CD4-positive, alpha-beta T cell treated with Interleukin-17A for 1 hour (primary cell): ENCODE measurements at places on chromosomes 12 and 14.

DNA sequence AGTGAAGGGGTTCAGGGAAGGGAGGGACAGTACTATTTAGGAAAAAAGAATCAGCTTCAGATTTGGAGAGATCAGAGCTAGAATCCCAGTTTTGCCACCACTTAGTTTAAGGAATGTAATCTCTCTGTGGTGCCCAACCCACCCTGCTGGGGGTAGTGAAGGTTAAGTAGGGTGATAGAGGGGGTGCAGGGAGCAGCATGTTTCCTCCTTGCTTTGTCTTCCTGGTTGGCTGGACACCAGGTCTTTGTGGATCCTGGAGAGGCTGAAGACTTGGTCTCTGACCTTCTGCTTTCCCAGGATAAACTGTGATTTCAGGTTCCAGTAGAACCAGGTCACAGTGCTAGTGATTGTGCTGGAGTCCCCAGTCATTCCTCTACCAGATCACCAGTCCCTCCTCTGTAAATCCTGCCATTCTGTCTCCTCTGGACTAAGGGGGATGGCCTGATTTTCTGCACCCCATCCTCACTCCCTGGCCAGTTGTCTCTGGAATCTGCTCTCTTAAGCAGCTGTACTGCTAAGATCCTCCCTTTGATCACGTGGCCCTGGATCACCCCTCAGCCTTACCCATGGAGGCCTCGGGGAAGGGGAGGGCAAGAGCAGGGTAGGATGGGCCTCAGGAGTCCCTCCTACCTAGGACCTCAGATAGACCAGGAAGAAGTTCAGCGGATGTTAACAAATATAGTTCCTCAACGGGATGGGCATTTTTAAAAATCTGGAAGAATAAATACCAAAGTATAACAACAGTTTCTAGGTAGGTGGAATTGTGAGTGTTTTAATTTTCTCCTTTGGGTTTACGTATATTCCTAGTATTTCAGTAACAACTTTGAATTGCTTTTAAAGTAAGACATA, 3.1 kb downstream of the MAP3K12 start:
- no peak for DNase-seq

GRCh38 chr14:93956514-93957332, 19.6 kb downstream of the ASB2 start:
- peak; percentile 30 for DNase-seq

GRCh38 chr14:101417434-101417833, 143.9 kb upstream of the DIO3 start:
- DNase-seq, result no peak

- DNase-seq, result no peak
Observed at GRCh38 chr12:109116611-109116949, 193 bp downstream of the ACACB start.

DNA sequence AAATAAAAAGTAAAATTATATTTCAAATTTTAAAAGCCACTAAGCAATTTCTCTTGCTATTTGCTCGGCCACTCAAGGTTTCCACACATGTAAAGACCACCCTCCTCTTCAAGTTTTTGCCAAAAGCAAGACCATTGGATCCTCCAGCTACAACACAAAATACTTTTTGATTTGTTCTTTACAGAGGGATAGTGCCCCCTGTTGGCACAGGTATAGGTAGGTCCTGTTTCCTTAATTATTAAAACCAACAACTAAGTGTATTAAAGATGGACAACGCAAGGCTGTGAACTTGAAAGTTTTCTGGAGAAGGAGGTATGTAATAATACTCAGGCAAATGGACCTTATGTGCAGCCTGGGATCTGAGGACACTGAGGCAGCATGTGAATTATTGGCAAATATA, 23.8 kb downstream of the ATP6V1D start:
- peak; percentile 24 for DNase-seq

DNA sequence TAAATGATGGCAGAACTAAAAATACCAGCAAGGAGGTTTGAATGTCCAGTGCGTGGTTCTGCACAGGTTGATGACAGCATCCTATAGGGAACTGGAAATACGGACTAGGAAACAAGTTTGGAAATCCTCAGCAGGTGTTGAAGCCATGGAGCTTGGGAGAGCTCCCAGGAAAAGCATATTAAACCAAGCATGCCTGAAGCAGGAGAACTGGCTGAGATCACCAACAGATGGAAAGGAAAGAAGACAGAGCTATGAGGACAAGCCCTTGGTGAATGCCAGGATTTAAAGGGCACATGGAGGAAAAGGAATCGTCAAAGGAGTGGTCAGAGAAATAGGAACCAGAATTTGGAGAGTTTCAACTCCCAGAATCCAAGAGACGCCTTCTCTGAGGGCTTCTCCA, 21.2 kb upstream of the ELK3 start:
- no peak for DNase-seq

DNA sequence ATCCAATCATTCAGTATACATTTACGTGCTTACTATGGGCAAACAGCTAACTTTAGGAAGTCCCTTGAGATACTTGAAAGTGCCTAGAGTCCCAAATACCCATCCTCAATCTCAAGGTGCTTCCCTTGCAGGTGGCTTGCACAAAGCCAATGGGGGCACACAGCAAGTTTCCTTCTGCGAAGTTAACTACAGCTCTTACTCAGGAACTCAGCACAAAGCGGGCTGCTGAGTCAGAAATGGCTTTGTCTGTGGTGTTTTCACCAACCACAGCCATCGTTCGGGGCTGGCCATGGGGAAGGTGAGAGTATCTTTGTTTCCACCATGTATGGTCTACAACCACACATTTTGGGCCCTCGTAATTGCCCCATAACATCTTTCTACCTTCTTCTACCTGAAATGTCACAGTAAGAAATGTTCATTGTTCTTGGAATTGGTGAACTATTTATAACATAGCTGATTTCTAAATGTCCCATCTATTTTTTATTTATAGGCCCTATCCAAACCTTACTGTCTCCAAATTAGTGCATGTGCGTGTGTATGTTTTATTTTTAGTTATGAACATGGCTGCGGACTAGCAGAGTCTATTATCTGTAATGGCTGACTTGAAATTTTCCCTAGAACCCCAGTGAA, 13.9 kb downstream of the MFAP5 start:
- DNase-seq, result peak; percentile 18

DNA sequence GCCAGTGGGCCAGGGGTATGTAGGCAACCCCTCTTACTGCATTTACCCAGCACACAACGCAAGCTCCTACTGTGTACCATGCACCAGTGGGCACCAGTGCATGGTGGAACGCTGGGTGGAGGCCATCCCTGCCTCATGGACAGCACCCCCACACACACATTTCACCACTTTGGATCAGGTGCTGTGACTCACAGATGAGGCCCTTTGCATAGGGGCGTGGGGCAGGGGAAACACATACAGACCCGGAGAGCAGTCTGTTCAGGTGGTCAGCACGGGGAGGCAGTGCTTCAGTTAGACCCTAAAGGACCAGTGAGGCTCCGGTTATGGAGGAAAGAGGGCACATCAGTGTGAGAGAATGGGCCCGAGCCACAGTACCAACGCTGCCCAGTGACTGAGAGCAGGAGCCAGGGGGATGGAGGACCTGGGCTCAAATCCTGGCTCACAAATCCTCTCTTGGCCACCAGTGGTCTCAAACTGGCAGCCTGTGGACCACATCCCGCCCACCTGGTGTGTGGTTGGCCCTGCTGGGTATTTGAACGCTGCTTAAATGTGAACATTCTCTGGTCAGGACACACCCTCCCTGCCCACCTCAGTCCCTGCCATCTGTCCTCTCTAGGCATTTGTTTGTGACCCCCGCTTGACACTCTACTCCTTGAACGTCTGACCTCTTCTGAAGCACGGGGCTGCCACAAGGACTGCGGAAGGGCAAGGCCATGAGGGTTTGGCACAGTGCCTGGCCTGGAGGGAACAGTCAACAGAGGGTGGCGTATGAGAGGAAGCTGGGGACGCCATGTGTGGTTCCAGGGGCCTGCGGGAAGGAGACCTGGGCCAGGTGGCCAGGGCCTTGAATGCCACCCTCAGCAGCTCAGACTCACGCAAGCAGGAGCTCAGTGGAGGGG, 46.7 kb downstream of the FAM222A start:
- no peak for DNase-seq

GRCh38 chr12:33605757-33606156, 166.1 kb upstream of the SYT10 start:
- peak; percentile 1 for DNase-seq

GRCh38 chr14:55889124-55889523, 229.1 kb upstream of the PELI2 start:
- no peak for DNase-seq

DNA sequence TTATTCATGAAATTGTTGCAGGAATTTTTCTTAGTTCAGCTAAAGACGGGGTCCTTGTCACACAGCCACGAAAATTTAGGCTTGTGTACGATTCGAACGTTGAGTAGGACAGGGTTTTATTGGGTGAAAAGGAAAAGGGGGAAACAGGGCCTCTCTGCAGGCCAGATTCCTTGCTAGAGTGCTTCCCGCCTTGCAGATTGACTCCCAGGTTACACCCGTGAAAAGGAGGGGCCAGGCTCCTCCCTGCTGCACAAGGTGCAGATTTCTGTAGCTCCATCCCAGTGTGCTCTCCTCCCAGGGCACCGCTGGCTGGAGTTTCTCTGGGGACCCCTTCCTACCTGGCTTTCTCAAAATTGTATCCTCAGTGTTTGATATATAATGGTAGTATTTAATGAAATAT, 221.5 kb downstream of the ERC1 start:
- no peak for DNase-seq
